ENCODE measurements at places on chromosomes 4 and X. TPM values are rescaled to one million over a fixed set of nuclear protein-coding genes. Genes with fewer than 3 reads are reported as not detected.

The BEX1 gene
- polyA plus RNA-seq = 63.4 TPM

The RBMXL3 gene
- polyA plus RNA-seq = not detected

The LNX1 gene
- polyA plus RNA-seq = 14.4 TPM

The NR3C2 gene
- polyA plus RNA-seq = 15.9 TPM

DNA sequence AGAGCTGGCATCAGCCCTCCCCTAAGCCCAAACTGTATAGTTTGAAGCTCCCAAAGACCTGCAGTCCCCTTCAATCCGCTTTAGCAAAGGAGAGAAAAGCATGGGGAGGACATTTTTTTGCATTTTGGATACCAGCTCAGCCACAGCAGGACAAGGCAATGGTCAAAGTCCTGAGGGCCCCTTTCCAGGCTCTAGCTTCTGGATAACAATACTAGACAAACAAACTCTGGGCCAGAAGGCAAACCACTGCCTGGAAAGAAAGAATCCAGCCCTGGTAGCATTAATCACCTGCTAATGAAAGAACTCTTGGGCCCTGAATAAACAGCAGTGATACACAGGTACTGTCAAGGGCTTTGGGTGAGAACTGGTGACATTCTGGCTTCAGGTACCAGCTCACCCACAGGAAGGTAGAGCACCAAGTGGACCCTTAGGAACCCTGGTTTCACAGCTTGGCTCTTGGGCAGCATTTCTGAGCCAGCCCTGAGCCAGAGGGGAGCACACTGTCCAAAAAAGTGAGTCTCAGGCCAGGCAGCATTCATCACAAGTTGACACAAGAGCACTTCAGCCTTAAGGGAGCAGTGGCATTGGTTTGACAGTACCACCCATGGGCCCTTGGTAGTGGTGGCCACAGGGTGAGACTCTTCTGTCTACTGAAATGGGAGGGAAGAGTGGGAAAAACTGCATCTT is 62.5 kb downstream of the SPIN3 start:
- no peak for DNase-seq

DNA sequence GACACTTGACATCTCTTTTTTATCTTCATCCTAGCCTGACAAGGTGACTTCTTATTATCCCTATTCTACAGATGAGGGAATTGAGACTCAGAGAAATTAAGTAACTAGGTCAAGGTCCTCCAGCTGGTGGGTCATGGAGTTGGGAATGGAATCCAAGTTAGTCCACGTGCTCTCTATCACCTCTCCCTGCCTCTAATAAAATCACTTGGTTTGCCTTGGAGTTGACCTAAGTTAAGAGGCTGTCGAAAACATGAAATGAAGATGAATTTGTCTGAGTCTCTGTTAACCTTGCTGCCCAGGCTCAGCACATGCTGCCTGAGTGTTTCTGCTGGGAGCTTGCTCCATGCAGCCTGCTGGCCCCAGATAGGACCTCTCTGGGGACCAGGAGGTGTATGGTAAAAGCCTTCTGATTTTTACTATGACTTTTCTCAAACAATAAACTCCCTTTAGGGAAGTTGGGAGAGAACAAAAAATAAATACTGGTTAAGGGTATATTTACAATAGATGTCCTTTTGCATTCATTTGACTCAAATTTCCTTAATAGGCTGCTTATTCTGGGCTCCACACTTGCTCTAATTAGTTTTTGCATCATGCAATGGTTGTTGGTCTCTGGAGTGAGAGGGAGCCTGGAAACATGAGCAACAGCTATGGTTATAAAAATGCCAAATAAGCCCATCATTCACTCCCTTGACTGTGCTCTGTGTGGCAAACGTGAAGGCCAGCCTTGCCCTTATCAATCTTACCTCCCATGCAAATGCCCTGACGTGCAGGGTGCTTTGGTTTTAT is 61.6 kb upstream of the DHX15 start:
- no peak for DNase-seq
